ENCODE measurements at places on chromosomes 7 and 10.

DNA sequence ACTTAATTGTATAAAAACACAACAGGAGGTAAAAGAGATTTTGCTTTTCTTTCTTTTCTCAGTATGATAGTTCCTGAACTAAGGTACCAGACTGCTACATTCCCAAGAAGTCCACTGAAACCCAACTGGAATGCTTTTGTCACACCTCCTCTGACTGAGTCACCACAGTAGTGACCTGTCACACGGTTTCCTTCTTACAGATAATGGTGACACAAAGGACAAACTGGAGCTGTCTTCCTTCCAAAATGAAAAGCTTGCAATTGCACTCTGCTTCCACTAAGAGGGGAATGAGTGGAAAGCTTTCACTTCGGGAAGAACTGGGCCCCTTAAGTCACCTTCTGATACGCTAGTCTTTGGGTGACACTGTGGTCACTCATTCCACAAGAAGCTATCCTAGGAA lies 122.2 kb downstream of the KMT2E start:
- no peak for DNase-seq

- no peak for DNase-seq
Measured at GRCh38 chr7:31919678-31920369, 150.4 kb downstream of the PDE1C start.

DNA sequence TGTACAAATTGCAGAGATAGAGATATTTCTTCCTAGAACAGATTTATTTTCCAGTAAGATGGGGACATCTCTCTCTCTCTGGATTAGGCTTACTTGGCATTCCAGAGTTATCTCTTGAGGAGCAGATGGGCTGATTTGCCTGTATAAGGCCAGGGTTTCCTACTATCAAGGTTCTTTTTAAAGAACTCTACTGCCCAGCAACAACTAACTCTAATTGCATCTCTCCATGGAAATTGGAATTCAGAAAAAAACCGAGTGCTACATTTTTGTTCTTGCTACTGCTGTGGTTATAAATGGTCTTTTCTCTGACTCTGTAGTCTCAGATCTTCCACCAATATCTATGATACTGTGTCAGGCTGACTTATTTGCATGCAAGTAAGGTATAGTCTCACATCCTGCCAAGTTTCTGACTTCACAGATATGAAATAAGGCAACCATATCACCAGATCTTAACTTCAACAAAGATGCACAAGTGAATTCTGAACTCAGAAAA lies 161.1 kb downstream of the CRPPA start:
- DNase-seq = no peak

DNA sequence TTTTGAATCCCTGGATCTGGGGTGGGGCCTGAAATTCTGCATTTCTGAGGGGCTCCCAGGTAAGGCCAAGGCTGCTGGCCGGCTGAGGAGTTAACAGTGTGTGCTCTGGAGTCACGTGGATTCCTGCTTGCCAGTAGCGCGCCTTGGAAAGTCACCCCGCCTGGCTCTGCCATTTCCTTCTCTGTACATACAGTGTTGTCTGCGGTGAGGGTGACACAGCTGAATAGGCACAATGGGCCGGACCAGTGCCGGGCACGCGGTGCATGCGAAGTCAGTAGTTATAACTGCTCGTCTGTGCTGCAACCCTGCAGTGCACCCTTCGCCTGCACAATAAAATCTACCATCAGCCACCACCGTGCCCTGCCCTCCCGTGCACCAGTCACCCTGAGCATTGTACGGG lies 68.0 kb upstream of the EEPD1 start:
- no peak for DNase-seq

DNA sequence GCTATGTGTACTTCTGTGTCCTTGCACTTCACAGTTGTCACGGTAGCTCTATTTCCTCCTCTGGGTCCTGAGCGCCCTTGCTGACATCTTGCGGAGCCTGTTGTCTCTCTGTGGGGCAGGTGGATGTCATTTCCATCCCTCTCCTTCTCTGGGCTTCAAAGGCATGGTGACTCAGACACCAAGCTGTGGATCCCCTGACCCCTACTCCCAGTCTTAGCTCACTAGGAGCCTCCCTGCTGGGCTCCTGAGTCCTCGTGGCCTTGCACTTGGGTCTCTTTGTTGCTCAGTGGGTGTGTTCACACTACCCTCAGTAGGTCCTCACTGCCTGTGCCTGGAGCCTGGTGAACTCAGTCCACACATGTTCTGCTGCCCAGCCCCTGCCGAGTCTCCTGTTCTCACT lies 100.3 kb upstream of the PAX2 start:
- no peak for DNase-seq

GRCh38 chr7:127154958-127155357 lies 97.8 kb downstream of the GRM8 start:
- no peak for DNase-seq

DNA sequence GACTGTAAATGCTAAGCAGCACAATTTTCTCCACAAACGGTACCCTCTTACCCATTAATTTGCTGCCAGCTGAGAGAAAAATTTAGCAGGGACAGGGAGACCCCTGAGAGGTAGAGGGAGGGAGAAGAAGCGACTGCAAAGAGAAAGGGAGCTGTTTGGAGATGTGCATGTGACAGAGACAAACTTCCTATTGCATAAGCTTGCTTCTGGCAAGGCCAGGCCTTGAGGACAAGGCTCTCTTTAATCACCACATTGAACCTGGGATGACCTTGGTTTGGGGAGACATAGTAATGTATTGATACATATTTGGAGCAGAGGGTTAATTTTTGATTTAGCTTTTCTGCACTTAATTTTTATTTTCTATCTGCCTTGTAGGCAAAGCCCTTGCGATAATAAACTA lies 31.1 kb upstream of the HIBADH start:
- DNase-seq = peak; percentile 45

DNA sequence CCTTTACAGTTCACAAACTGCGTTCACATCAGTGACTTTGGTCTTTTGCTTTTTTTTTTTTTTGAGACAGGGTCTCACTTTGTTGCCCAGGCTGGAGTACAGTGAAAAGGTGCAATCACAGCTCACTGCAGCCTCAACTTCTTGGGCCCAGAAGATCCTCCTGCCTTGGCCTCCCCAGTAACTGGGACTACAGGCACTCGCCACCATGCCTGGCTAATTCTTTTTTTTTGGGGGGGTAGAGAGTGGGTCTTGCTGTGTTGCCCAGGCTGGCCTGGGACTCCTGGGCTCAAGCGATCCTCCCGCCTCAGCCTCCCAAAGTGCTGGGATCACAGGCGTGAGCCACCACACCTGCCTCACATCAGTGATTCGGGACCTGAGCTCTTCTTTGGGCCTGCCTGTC lies 35.7 kb upstream of the UNCX start:
- no peak for DNase-seq

DNA sequence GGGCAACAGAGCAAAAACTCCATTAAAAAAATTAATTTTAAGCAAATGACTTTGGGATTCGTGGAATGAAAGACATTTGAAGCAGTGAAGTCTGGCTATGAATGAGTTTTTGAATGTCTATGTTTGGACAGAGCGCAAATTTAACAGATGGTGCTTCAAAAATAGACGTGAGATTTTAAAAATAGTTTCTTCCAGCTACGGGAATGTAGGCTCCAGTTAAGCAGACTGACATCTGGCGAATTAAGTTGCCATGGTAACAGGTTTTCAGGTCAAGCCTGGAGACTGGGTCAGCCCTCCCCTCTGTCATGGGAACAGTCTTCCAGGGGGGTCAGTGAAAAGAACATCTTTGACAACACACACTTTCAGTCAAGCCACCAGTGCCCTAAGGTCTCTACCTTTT lies 62.0 kb downstream of the MYOF start:
- peak; percentile 79 for DNase-seq

DNA sequence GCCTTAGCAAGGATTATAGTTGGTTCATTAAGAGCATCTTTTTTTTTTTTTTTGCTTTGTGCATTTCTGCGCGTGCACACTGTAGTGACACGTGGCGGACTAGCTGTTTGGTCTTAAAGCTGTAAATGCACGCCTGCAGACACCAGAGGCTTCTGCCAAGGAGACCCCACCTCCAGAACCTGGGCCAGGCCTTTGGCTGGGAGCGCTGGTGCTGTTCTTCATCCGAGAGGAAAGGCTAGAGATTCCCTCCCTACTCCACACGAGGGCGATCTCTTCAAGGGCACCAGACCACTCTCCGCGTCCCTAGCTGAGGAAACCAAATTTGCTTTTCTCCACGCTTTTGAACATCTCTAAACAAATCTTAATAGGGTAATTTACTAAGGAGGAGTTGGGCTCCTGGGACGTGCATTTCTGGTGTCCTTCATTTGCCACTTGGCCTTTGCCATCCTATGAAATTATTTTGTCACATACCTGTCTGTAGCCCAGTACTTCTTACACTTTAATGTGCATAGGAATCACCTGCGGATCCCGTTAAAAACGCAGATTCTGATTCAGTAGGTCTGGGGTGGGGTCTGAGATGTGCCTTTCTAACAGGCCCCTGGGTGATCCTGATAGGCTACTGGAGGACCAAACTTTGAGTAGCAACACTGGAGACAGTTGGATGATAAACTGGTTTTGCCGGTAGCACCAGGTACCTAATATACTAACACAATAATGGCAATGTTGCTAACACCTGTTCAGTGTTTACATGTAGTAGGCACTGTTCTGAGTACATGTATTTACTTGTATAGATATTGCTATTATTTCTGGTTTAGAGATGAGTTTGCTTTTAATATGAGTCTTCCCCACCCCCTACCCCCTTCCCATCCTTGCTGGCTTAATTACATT lies 1.3 kb upstream of the SLC26A5 start:
- DNase-seq = peak; percentile 70

DNA sequence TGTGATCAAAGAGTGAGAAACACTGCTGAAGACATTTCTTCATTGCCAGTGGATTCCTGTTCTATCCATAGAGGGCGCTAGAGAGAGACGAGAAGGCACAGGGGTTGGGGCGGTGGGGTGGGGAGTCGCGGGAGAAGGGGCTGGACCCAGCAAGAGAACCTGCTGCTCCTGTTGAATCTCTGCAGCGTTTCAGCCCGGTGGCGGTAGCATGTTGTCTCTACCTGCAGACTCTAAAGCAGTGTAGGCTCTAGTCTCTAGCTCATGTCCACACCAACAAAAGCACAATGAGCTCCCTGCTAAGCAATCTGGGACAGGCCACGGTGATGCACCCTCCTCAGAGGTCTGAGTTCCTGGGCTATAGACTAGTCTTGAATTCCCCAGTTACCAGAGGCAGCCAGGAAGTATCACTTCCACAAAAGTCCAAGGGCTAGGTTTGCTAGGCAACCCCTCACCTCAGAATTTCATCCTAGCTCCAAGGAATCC lies 167.7 kb downstream of the DGKB start:
- peak; percentile 14 for DNase-seq
